Caudate nucleus (tissue), 63 donors: ENCODE measurements at places on chromosomes 11 and 22.

GRCh38 chr22:20446383-20446970 lies 8.9 kb upstream of the SCARF2 start:
- no peak for DNase-seq

- DNase-seq: no peak
These were observed 39.6 kb downstream of the NEU3 start for GRCh38 chr11:75028321-75028720.

GRCh38 chr11:107970049-107970448 lies 38.6 kb upstream of the CUL5 start:
- no peak for DNase-seq

GRCh38 chr11:16880184-16880801 lies 133.9 kb downstream of the PLEKHA7 start:
- DNase-seq: no peak

DNA sequence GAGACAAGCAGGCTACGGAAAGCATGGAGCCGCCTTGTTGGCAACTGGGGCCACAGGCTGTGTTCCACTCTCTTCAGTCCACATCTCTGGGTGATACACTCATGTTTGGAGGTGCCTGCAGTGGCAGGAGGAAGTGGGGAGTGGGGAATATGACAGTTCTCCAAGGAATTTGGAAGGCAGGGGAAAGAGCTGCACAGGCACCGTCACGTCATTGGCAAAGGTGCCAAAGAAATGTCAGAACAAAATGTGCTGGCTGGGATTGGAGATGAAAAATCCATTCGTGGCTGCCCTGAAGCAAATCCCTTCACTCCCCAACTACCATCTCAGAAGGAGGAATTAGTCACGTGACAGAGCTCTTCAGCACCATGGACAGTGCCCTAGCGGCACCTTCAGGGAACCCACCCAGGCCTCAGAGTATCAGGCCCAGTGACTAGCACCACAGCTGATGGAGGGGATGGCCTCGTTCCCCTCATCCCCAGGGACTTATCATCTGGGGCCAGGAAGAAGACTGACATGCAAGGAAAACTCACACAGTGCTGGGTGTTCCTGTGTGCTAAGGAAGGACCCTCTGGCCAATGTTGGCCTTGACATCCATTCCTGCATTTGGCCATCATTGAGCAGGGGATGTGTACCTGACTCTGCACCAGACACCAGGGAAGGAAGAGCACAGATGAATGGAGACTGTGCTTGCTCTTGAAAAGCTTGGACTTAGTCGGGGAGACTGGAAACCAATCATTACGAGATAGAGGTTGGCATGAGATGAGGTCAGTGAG lies 48.5 kb upstream of the PRDM11 start:
- no peak for DNase-seq

GRCh38 chr22:30868663-30869385 lies 99.8 kb downstream of the MORC2 start:
- DNase-seq: peak; percentile 70

DNA sequence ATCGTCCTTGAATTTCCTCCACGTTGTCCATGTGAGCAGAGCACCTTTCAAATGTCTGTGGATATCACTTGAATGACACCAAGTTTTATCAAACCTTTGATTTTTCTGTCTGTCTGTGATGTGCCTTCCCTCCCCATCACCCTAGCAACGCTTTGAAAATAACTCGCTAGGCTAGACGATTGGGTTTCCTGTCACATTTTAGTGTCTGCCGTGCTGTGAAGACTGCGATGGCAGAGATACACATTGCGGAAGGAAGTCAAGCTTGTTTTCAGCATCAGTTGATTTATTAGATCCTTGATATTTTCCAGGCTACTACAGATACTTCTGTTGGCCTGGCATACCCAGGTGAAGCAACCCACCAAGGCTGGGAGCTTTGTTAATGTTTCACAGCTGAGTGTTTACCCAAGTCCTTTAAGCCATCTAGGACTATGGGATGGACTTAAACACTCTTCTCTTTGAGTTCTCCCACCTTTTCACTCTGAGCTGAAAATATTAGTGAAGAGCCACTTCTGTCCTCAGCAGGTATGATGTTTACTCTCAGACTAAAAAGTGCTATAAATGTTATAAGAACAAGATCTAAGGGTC lies 93.6 kb upstream of the CD44 start:
- no peak for DNase-seq

DNA sequence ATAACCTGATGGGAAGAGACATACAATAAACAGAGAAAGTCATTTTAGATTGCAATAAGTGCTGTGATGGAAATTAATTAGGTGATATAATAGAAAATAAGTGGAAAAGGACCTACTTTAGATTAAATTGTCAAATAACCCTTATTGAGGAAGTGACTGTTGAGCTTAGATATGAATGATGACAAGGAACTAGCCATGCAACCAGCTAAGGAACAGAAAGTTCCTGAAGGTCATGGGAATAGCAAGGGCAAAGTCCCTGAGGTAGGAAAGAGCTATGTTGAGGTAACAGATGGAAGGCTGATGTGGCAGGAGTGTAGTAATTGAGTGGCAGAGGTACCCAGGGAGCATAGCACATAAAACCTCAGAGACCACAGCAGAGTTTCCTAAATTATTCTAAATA lies 135.2 kb downstream of the WNT11 start:
- no peak for DNase-seq

- no peak for DNase-seq
These were observed 29.9 kb downstream of the RELT start for GRCh38 chr11:73406131-73406530.

DNA sequence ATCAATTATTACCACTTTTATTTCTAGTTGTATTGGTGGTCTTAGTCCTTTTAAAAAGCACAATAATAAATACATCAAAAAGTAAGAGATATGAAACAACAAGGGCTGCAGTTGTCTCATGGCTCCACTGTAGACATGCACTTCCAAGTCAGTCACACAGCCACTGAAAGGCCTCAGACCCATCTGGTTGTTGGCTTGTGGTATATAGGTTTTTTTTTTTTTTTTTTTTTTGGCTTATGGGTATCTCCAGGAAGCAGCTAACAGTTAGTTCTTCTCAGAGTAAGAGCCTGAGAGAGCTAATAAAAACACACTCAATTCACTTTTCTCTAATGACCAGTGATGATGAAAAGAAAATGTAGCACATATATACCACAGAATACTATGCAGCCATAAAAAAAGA lies 6.0 kb upstream of the OR52E6 start:
- DNase-seq: no peak

GRCh38 chr11:106821291-106821690 lies 197.0 kb downstream of the GUCY1A2 start:
- DNase-seq: no peak

GRCh38 chr11:3949125-3949524 lies 93.7 kb downstream of the STIM1 start:
- no peak for DNase-seq

DNA sequence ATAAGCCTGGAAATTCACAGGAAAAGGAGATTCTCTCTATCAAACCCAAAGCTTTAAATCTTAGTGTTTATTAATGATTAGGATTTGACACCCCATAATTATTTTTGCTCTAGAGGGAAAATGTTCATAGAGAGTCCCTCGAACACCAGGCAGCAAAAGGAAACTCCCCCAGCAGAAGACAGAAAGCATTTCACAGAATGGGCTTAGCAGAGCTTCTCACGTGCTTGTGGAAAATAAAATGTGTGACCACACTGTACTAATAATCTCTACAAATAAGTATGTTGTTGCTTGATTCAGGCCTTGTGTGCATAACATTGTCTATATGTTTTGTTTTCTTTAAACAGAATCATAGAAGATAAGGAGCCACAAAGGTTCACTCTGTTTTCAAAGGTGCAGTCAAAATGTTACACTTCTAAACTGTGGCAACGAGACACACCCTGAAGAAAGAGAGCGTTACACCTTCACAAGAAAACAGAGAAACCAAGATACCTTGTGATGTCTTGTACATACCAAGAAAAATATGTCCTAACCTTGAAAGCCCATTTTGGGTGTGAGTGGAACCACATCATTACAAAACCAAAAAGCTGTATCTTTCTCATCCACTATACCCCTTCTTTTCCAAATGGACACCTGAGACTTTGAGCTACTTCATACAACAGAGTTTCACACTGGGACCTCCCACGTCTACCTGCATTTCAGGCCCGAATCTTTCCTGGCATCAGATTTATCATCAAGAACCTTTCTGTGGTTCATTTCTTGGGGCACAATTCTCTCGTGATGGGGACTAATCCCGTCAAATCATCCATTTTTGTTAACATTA lies 282.5 kb downstream of the ETS1 start:
- no peak for DNase-seq

- DNase-seq: no peak
These were observed 40.1 kb downstream of the GLYAT start for GRCh38 chr11:58691675-58692074.

DNA sequence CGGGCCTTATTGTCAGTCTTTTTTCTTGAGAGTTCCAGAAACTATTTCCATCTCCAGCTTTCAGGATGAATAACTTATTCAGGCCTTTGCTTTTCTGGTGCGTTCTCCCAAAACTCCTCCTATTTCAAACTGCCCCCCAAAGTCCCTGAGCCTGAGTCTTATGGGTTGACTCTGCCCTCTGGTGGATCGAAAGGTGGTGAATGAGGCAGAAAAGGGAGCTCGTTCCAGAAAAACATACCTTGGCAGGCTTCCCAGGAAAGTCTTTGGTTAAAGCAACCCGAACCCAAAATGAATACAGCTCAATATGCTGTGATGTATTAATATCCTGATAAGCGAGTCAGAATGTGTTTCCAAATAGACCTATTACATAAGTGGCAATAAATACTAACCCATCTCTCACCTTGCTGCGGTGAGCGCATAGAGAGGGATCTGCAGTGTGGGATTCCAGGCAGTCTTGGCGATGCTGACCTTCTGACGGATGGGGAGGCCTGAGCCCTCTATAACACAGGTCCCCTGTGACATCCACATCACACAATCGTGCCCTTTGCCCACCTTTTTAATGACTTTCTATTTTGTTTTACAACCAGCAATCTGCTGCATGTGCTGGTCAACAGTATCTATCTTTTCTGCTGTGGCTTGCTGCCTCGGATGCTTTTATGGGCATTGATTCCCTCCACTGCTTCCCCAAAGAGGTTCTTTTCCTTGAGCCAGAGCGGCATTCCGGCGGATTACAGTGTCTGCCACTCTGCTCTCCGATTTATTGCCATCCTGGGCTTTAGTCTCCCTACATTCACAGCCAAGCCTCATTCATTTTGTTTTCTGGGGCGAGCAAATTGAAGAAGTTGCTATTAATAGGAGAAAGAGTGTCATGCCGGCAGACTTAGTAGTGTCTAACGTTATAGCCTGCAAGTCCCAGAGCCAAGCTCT lies 756.8 kb downstream of the NTM start:
- DNase-seq: peak; percentile 60

DNA sequence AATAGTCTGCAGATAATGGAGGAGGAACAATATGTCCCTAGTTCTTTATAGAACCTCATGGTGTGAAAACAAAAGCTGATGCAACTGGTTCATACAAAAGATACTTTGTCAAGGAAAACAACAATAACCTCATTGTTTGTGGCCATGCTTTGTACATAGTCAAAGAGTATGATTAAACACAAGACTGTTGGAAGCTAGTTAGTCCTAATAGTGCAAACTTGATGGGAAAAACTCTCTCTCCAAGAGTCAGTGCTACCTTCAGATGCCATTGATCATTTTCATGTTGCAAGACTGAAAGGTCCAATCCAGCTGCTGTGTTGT lies 20.1 kb upstream of the PLAAT2 start:
- DNase-seq: no peak

DNA sequence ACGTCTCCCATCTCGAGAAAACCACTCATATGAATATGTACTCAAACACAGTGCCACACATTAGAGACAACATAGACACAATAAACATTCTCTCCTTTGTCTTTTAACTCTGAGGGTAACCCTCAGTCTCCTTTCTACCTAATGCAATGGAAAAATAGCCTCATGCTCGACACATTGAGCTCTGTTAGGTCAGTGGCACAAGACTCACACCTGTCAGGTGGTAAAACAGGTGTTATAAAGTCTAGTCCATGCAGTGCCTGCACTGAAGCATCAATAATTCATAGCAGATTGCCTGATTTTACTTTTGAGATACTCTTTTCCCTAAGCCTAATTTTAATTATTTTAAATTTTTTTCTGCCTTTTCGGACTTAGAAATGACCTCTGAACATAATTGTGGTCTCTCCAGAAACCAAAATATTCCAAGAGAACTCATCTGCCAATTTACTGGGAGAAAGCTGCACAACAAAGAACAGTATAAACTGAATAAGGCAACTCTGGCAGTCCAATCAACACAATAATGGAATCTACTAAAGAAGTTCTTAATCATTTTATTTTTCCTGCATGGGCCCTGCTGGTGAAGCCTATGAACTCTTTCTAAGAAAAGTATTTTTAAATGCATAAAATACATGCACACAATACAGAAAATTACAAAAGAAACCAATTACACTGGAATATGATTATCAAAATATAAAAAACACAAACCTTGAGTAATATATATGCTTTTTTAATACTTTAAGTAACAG lies 9.9 kb downstream of the RDX start:
- DNase-seq: no peak

DNA sequence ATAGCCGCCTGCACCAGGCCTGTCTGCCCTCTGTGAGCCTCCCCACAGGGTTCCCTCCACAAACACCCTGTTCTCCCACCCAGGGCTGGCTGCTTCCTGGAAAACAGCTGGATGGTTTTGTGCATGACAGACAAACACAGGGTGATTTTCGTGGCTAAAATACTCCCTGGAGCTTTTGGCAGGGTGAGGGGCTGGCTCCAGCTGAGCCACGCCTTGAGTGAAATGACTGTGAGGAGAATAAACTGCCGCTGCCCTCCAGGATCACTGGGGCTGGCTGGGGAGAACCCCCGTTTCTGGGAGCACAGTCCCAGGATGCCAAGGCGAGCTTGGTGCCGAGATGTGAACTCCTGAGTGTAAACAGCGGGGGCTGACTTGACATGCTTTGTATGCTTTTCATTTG lies 20.3 kb upstream of the PPP6R3 start:
- no peak for DNase-seq

DNA sequence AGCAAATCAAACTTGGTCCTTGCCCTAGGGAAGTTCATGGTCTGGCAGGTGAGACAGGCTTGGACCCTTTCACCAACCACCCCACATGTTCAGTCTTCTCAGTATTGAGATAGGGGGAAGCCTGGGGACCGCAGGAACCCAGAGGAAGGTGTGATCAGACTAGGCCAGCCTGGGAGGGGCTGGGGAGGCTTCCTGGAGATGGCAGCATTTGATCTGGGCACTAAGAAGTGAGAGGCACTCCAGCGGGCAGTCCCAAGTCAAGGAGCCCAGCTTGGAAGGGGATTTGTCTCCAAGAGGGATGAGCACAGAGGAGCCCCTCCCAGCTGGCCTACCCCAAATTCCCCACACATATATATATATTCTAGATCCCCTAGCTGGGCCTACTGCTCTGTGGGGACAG lies 5.4 kb downstream of the LRRC32 start:
- DNase-seq: no peak

GRCh38 chr22:44328762-44329161 lies 16.0 kb upstream of the SHISAL1 start:
- DNase-seq: no peak

DNA sequence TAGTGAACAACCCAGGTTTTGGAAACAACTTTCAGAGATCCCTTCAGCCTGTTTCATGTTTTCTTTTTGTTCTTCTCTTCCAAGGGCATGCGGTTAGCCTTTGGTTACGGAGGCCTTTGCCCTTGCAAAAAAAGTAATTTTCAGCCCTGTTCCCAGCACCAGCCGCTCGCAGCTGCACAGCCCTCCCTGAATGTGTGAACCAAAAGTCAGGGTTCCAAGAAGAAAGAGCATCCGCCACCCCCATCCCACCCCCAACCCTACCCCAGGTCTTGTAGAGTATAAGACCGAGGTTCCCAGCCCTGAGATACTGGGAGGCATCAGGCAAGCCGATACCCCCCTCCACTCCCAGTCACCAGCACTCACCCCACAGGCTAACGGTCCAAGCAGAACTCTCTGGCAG lies 56.4 kb downstream of the IGLL1 start:
- no peak for DNase-seq

GRCh38 chr11:128343135-128343514 lies 244.2 kb downstream of the ETS1 start:
- no peak for DNase-seq
